Stimulated activated CD4-positive, alpha-beta T cell treated with anti-CD3 and anti-CD28 coated beads, TNF-alpha, amount 100 ng/mL, for 1 hour (primary cell): ENCODE measurements at places on chromosomes 5 and 9.
A peak's percentile ranks its signal among the peaks of the same experiment; 100 is the strongest.

DNA sequence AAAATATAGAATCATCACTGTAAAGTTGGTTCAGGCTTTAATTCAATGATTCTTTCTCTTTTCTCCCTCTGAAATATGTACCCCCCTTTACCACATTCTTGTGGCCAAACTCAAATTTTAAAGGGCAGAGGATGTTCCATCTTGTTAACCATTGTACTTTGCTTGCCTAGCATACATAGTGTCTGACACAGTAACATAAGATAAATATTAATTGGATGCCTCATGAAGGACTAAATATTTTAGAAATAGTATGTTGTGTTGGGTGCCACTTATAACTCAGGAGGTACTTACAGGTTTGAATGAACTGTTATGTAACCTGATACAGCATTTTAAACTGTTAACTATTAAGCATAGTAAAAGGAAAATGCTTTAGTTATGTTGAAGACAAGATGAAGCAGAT lies 71.5 kb downstream of the NIPBL start:
- DNase-seq: no peak

GRCh38 chr5:125987677-125988255 lies 435.4 kb upstream of the GRAMD2B start:
- no peak for DNase-seq

GRCh38 chr5:126248611-126249010 lies 174.6 kb upstream of the GRAMD2B start:
- DNase-seq: no peak

- DNase-seq: no peak
Measured at GRCh38 chr9:88464851-88465250, 70.1 kb upstream of the NXNL2 start.

DNA sequence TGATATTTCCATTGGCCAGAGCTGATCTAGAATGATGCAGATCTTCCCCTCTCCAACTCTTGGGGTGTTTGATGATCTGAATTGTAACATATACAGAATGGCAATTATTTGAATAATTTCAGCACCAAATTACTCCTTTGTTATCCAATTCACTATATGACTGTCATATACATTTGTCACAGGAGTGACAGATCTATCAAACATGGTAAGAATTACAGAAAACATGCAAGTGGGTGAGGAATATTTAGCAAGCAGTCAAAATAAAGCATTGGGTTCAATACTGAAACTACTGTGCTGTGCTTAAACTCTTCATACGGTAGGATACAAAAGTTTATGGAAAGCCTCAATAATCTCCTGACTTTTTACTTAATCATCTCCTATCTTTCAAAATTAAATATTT lies 8.8 kb downstream of the MPDZ start:
- no peak for DNase-seq

- peak; percentile 29 for DNase-seq
Measured at GRCh38 chr5:76867827-76868693, 18.2 kb downstream of the S100Z start.

DNA sequence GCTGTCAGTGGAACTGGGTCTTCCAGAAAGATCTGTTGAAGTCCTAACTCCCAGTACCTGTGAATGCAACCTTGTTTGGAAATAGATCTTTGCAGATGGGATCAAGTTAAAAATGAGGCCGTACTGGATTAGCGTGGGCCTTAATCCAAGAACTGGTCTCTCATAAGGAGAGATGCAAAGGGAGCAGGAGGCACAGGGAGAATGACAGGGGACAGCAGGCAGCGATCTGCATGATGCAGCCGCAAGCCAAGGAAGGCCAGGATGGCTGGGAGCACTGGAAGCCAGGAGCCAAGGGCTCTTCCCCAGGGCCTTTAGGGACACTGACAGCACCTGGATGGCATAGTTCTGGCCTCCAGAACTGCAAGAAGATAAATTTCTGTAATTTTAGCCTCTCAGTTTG lies 114.4 kb downstream of the ICE1 start:
- no peak for DNase-seq

DNA sequence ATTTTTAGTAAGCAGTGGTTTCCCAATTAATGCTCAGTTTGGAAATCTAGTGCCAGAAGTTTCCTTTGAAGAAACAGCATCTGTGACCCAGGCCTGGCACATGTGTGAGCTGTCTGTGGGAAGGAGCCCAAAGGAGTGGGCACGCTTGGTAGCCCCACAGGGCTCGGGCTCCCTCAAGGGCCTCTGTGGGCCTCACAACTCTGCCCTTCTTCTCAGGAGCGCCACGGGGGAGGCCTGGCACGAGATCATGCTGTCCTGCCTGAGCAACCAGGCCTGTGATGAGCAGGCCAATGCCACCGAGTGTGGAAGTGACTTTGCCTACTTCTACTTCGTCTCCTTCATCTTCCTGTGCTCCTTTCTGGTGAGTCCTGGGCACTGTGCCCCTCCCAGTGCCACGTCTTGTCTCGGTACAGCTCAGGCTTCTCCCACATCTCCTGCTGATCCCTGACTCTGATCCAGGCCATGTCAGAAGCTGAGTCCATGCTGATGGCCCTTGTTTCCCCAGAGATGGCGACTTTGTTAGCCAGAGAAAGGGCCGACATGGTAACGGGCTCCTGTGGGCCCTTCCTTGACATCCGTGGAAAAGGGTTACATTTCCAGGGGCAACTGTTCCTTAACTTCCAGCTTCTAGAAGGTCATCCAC lies 200.4 kb downstream of the CACNA1B start:
- DNase-seq: no peak

DNA sequence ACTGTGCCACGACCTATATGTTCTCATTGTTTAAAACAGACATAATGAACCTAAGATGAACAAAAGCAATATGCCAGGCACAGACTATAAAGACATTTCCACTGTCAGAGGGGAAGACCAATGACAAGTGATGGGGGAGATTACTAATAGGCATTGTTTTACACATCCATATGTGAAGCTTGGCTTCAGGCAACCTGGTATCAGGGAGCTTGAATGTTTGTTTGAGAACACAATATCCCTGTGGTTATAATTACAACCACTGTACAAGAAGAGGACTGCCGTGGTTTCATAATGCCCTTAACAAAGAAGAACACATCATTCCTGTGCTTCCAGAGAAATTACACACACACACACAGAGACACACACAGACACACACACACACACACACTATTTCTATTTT lies 385.7 kb downstream of the BNC2 start:
- no peak for DNase-seq

- no peak for DNase-seq
Measured at GRCh38 chr9:121455527-121456239, 44.0 kb downstream of the GGTA1 start.

- DNase-seq: no peak
Measured at GRCh38 chr5:127290019-127290945, at the start of gene MEGF10. TSS of gene MEGF10 (plus strand) at chr5:127290796. CDS start at chr5:127331309, 40,513 bp downstream.

DNA sequence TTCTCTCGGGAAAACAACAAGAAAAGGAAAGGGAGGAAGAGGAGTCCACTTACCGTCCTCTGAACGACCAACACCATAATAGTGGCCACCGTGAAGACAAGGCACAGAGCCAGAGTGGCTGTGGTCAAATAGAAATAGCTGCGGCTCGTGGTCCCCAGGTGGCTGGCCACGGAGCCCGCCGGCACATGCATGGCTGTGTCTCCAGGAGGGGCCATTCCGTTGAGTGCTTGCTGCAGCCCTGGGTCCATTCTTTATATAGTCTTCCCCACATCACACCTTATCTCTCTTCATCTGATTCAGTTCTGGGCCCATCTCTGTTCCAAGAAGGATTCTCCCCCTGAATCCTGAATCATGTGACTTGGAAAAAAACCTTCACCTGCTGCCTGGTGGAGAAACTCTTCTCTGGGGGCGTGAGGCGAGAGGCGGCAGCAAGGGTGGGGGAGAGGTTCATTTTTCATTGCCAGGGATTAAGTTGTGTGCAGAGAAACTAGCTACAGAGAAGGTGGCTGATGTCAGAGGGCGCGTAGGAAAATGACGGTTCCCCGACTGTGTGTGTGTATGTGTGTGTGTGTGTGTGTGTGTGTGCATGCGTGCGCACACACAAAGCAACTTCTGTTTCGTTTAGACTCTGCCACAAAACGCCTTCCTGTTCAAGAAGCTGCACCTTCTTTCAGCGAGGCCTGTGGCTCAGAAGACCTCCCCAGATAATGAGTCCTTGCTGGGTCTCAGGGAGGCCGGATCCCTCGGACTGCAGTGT lies at the start of gene TNFSF8:
TSS of gene TNFSF8 (minus strand) at position 536 of the 757 bp plus-strand sequence. CDS start at position 248, 288 bp downstream.
- peak; percentile 51 for DNase-seq

- DNase-seq: no peak
Measured at GRCh38 chr9:133354766-133355165, 1.5 kb downstream of the SURF1 start.

DNA sequence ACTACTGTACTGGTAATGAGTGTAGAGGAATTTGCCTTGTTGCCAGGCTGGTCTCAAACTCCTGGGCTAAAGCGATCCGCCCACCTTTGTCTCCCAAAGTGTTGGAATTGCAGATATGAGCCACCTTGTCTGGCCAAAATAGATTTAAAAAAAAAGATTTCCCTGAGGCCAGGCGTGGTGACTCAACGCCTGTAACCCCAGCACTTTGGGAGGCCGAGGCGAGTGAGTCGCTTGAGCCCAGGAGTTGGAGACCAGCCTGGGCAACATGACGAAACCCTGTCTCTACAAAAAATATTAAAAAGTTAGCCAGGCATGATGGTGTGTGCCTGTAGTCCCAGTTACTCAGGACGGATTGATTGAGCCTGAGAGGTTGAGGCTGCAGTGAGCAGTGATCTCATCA lies 62.5 kb downstream of the IPO11 start:
- no peak for DNase-seq

DNA sequence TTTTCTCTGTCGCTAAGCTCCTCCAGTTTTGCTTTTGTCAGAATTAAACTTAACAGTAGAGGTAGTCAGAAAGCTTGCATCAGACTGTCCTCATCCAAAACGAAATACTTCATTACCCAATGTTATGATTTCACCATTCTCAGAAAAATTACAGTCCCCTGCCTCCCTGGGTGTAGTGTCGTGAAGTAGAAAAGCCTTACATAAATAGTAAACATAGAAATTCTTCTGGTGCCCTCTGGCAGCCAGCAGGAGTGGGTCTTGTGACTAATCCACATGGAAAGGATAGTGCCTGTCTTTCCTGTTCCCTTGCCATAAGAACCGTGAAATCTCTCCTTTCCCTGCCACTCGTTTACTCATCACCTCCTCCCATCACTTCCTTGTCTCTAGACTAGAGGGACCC lies 230.6 kb downstream of the GNA14 start:
- no peak for DNase-seq

DNA sequence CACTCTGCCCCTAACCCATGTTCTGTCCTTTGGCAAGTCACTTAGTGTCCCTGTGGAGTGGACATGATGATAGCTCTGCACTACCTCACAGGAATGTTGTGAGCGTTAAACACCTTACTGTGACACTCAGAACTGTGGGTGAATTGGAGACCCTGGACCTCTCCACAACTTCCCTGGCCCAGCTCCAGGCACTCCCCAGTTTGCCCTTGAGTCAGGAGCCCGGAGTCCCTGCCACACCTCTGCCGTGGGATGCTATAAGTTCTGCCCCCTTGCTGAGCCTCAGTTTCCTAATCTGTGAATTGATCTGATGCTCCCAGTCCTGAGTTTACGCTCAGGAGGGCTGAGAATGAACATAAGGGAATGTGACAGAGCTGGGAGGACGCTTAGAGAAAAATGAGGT lies 34.4 kb downstream of the GSN start:
- no peak for DNase-seq
